ENCODE measurements at places on chromosomes 4 and X.

DNA sequence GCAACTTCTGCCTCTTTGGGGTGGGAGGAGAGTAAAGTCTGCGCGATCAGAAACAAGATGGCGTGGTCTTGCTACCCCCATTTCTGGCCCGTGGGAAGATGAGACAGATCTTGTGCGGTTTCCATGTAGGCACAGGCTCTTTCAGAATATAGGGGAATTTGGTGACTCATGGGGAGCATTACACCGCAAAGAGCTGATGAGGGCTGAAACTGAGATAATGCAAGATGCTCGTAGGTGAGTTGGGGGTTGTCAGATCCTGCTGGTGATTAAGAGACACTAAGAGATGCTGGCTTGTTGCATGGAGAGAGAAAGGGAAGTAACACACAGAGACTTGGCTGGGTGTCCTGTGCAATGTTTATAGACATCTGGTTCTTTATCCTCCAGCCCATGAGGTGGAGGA is 1.5 kb downstream of the EVC start:
- DNase-seq, result peak; percentile 67
- no peaks in the 10 kb centered on the region for H3K27me3 ChIP-seq
- peaks cover 33% of the 10 kb centered on the region for H3K36me3 ChIP-seq
- no peak overlapping the region for H3K4me3 ChIP-seq
- H3K27ac ChIP-seq, result peak overlapping the region; percentile 4
- peaks cover 41% of the 10 kb centered on the region for H3K4me1 ChIP-seq

DNA sequence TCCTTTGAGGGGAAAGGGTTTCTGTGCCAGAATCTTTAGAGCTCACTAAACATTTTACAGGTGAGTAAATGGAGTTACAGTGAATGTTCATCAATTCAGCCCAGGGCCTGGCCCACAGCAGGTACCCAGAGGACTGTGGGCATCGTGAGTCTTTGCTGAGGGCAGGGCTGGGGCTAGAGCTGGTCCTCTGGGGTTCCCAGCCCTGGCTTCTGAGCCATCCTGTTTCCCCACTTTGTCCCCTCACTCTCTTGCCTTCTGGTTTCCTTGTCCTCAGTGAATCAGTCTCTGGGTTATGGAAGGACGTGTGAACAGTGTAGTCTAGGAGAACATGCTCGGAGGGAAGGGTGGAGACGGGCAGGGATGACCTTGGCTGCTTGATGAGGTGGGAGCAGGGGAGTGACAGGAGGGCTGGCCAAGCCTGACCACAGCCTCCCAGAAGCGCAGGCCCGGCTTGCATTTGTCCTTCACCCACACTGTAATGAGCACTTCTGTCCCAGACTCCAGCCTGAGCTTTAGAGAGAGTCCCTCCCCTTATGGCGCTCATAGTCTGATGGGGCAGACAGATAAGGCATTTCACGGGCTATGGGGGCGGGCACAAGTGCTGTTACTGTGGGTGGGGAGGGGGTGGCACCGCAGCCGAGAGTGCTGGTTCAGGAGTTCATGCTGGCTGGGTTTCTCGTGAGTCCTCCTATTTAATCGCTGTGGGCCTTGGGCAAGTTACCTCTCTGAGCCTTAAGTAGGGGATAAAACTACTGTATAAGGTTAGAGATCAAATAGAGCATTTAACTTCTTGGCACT is 17.3 kb downstream of the TBC1D14 start:
- H3K27me3 ChIP-seq, result no peaks in the 10 kb centered on the region
- no peak overlapping the region for H3K4me3 ChIP-seq
- peaks cover 14% of the 10 kb centered on the region for H3K4me1 ChIP-seq

DNA sequence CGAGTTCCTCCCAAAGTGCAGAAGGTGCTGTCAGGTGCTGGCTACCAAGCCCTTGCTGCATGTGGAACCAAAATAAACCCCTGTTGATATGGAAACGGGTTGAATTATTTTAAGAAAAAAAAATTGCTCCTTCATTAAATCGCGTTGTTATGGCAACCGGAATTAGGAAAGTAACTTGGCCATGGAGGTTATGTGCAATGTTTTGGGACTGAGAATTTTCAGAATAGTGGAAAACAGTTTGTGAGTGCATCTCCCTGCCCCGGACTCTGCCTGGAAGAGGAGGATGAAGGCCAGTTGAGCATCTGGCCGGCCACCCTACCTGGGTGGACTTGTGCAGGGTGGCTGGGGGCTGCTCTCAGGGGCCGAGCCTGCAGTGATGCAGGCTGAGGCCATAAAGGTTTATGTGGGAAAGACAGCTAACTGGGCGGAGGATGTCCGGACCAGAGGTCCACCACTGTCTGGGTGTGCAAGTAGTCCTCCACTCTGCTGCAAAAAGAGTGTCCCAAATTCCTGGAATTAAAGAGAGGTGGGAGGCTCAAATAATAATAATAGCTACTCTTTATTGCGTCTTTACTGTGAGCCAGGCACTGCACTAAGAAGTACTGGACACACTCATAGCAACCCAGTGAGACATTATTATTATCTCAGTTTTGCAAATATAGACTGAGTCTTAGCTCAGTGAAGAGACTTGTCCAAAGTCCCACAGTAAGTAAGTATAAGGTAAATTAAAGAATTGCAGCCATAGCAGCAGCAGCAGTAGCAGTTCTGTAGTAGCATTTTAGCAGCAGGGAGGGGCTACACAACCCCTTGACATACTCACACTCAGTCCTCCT is 20.6 kb downstream of the RTL5 start:
- no peaks in the 10 kb centered on the region for H3K4me1 ChIP-seq
- no peaks in the 10 kb centered on the region for H3K36me3 ChIP-seq
- no peak overlapping the region for H3K4me3 ChIP-seq
- no peak for DNase-seq

GRCh38 chr4:647481-647880 is 22.1 kb downstream of the PDE6B start:
- H3K36me3 ChIP-seq, result no peaks in the 10 kb centered on the region
- no peaks in the 10 kb centered on the region for H3K4me1 ChIP-seq
- no peaks in the 10 kb centered on the region for H3K27me3 ChIP-seq

DNA sequence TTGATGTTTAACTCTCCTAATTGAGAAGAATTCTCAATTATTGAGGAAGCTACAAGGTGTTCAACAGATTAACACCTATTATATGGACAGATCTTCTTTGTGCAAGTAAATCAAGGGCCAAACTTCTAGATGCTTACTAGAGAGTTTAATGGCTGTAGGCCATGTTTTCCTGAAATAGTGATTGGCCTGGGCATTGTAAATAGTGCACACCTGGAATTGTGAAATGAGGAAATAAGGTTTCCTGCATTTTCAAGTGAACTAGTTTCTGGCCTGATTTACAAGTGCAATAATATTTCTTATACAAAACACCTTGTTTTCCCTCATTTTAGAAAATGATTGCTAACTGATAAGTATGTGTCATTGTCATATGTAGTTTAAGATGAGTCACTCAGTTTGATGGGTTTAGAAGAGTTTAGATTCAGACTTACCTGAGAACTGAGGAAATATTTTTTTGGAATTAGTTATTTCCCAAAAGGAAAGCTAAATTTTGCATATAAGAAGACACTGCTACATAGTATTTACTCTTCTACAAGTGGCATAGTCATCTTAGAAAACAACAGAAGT is 21.2 kb downstream of the AFF1 start:
- no peaks in the 10 kb centered on the region for H3K27me3 ChIP-seq
- peaks cover 2% of the 10 kb centered on the region for H3K36me3 ChIP-seq
- H3K4me3 ChIP-seq, result no peak overlapping the region
- H3K4me1 ChIP-seq, result peaks cover 7% of the 10 kb centered on the region

- H3K27me3 ChIP-seq, result no peaks in the 10 kb centered on the region
- no peak overlapping the region for H3K27ac ChIP-seq
- no peak overlapping the region for H3K4me3 ChIP-seq
- DNase-seq, result no peak
These were observed 660.2 kb downstream of the ADGRL3 start for GRCh38 chr4:61860376-61860775.

DNA sequence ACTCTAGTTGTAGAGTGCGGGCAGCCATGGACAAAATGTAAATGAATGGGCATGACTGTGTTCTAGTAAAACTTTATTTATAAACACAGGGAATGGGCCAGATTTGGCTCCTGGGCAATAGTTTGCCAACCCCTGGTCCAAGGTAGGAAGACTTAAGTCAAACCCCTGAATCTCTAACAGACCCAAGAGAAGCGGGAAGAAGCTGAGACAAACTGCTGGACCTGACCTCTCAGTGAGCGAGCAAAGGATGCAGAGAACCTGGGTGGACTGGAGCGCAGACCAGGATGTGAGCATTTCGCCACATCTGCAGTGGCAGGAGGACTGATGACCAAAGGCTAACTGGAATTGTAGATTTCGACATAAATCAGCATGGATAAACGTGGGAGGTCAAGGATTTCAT is 201.6 kb downstream of the STIM2 start:
- H3K27me3 ChIP-seq, result peaks cover 29% of the 10 kb centered on the region
- no peak for DNase-seq
- H3K4me1 ChIP-seq, result no peaks in the 10 kb centered on the region
- no peaks in the 10 kb centered on the region for H3K36me3 ChIP-seq
- no peak overlapping the region for H3K27ac ChIP-seq

- H3K27ac ChIP-seq, result no peak overlapping the region
- no peak overlapping the region for H3K4me3 ChIP-seq
- H3K4me1 ChIP-seq, result no peaks in the 10 kb centered on the region
These were observed 459.7 kb upstream of the GALNTL6 start for GRCh38 chr4:171353535-171353934.

DNA sequence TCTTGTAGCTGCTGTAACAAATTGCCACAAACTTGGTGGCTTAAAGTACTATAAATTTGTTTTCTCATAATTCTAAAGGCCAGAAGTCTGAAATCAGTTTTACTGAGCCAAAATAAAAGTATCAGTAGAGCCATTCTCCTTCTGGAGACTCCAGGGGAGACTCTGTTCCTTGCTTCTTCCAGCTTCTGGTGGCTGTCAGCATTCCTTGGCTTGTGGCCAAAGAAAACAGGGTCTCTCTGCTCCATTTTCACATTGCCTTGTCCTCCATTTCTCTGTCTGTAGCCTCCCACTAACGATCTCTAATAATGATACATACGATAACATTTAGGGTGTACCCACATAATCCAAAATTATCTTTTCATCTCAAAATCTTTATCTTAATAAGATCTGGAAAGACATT is 200.4 kb downstream of the MAB21L2 start:
- no peaks in the 10 kb centered on the region for H3K36me3 ChIP-seq
- no peaks in the 10 kb centered on the region for H3K27me3 ChIP-seq
- H3K4me1 ChIP-seq, result peaks cover 3% of the 10 kb centered on the region
- DNase-seq, result peak; percentile 37
- no peak overlapping the region for H3K4me3 ChIP-seq
- no peak overlapping the region for H3K27ac ChIP-seq

- no peak overlapping the region for H3K27ac ChIP-seq
- no peak overlapping the region for H3K4me3 ChIP-seq
- peaks cover 4% of the 10 kb centered on the region for H3K4me1 ChIP-seq
- H3K27me3 ChIP-seq, result peaks cover 27% of the 10 kb centered on the region
- peak; percentile 24 for DNase-seq
- no peaks in the 10 kb centered on the region for H3K36me3 ChIP-seq
These were observed 69.8 kb downstream of the MTNR1A start for GRCh38 chr4:186485561-186486062.

GRCh38 chrX:123173833-123174232 is 10.2 kb upstream of the GRIA3 start:
- no peak for DNase-seq
- no peak overlapping the region for H3K4me3 ChIP-seq
- no peaks in the 10 kb centered on the region for H3K4me1 ChIP-seq
- H3K27me3 ChIP-seq, result no peaks in the 10 kb centered on the region
- no peak overlapping the region for H3K27ac ChIP-seq

DNA sequence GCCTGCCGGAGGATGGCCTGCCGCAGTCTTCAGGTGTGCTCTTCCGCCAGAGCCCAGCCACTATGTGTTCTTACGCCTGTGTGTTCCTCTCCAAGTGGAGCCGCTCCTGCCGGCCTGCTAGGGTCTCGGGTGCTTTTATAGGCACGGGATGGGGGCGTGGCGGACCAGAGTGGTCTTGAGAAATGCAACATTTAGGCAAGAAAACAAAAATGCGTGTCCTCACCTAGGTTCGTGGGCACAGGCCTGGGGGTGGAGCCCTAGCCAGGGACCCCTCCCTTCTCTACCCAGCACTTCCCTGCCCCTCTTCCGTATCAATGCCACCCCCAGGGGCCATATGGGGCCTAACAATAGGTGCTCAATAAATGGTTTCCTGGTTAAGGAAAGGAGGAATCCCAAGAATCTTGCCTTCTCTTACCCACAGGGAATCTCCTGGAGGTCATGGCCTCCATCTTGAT is 34.4 kb upstream of the LRBA start:
- H3K27ac ChIP-seq, result no peak overlapping the region
- peaks cover 2% of the 10 kb centered on the region for H3K4me1 ChIP-seq
- H3K27me3 ChIP-seq, result no peaks in the 10 kb centered on the region
- no peaks in the 10 kb centered on the region for H3K36me3 ChIP-seq
- DNase-seq, result no peak
- H3K4me3 ChIP-seq, result no peak overlapping the region

DNA sequence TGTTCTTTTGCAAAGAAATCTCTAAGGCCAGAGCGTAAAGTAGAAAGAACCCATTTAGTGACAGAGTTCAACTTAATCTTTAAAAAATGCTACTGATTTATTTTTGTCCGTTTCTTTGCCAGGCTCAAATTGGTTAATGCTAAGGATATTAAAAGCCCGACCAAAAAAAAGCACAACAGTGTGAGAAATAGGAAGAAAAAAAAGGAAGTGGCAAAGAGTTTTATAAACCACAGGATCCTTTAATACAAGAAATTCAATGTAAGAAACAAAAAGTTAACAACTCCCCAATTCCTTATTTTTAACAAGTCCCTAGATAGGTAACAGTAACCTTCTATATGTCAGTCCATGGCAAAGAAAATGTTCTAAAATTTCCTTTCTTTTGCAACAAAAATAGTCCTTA is 480.4 kb downstream of the ACTRT1 start:
- peaks cover 4% of the 10 kb centered on the region for H3K4me1 ChIP-seq
- DNase-seq, result no peak
- no peaks in the 10 kb centered on the region for H3K36me3 ChIP-seq

GRCh38 chrX:53263597-53264094 is 17.7 kb downstream of the IQSEC2 start:
- H3K27me3 ChIP-seq, result no peaks in the 10 kb centered on the region
- H3K4me1 ChIP-seq, result peaks cover 32% of the 10 kb centered on the region
- DNase-seq, result peak; percentile 82
- H3K27ac ChIP-seq, result peak overlapping the region; percentile 55

DNA sequence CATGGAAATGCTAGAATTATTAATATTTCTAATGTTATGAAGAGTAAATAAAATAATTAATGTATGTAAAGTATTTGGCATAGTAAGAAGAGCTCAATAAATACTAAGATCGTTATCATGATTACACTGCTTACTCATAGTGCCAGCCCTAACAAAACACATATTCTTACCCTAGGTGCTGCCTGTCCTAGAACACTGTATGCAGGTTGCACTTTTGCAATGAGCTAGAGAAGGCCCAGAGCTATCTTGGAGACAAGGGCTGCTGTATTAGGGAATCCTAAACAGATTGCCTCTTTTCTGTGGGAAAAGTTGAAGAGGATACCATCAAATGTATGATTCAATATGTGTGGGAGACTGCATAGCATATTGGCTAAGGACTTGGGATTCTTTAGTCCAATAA is 48.0 kb upstream of the TMEM164 start:
- H3K27me3 ChIP-seq, result no peaks in the 10 kb centered on the region
- no peak overlapping the region for H3K4me3 ChIP-seq
- H3K27ac ChIP-seq, result no peak overlapping the region
- no peak for DNase-seq

- H3K27ac ChIP-seq, result no peak overlapping the region
- H3K36me3 ChIP-seq, result no peaks in the 10 kb centered on the region
- H3K4me3 ChIP-seq, result no peak overlapping the region
- DNase-seq, result no peak
- no peaks in the 10 kb centered on the region for H3K27me3 ChIP-seq
- H3K4me1 ChIP-seq, result no peaks in the 10 kb centered on the region
These were observed 65.3 kb downstream of the ELOVL6 start for GRCh38 chr4:110132816-110133719.
